ENCODE measurements at places on chromosomes 2 and 18.

DNA sequence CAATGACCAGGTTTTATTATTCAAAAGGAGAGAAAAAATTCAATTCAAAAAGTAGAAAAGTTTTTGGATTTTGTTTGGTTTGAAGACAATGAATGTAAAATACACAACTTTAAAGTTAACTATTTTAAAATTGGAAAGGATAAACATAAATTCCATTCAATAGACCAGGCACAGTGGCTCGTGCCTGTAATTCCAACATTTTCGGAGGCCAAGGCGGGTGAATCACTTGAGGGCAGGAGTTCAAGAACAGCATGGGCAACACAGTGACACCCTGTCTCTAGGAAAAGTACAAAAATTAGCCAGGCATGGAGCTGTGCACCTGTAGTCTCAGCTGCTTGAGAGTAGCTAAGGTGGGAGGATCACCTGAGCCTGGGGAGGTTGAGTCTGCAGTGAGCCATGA is 54.7 kb downstream of the SCN9A start:
- DNase-seq: no peak

GRCh38 chr2:229301237-229301636 is 30.1 kb upstream of the PID1 start:
- DNase-seq: no peak

- DNase-seq: no peak
Measured at GRCh38 chr2:187966924-187967323, 324.8 kb upstream of the GULP1 start.

- DNase-seq: no peak
Measured at GRCh38 chr2:172999641-173000386, 75.8 kb upstream of the MAP3K20 start.

- DNase-seq: no peak
Measured at GRCh38 chr2:119113489-119113770, 45.1 kb downstream of the C1QL2 start.

GRCh38 chr18:51185075-51185474 is 12.4 kb downstream of the MEX3C start:
- no peak for DNase-seq

- DNase-seq: no peak
Measured at GRCh38 chr2:54952425-54952824, 97.8 kb downstream of the RTN4 start.

- DNase-seq: no peak
Measured at GRCh38 chr2:190553254-190553653, 18.7 kb upstream of the NEMP2 start.

GRCh38 chr2:238906936-238907716 is 59.2 kb downstream of the TWIST2 start:
- no peak for DNase-seq

- no peak for DNase-seq
Measured at GRCh38 chr18:79941473-79942119, 9.9 kb downstream of the SLC66A2 start.

- no peak for DNase-seq
Measured at GRCh38 chr2:172821370-172822338, 86.0 kb downstream of the RAPGEF4 start.

GRCh38 chr18:32276256-32276655 is 86.4 kb downstream of the MEP1B start:
- no peak for DNase-seq

DNA sequence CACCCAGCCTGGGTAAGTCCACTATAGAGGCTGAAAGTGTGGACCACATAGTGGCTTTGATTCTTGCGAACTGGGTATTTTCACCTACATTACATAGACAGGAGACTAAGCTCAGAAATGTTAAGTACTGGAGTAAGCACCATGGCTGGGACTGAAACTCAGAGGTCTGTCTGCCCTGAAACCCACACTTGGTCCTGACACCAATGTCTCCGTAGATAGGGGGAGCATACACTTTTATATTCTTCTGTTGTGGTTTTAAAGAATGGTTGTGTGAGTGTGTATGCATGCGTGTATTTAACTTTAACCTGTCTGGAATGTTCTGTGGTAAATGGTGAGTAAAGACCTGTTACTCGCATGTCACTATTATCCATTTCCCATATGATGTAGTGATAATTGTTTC is 10.3 kb upstream of the NPPC start:
- no peak for DNase-seq

- DNase-seq: no peak
Measured at GRCh38 chr2:60140185-60140584, 413.3 kb downstream of the BCL11A start.

GRCh38 chr18:55588870-55589595 is 1.0 kb upstream of the TCF4 start:
- no peak for DNase-seq

- peak; percentile 93 for DNase-seq
Measured at GRCh38 chr2:33134086-33134771, 187.5 kb downstream of the LTBP1 start.

DNA sequence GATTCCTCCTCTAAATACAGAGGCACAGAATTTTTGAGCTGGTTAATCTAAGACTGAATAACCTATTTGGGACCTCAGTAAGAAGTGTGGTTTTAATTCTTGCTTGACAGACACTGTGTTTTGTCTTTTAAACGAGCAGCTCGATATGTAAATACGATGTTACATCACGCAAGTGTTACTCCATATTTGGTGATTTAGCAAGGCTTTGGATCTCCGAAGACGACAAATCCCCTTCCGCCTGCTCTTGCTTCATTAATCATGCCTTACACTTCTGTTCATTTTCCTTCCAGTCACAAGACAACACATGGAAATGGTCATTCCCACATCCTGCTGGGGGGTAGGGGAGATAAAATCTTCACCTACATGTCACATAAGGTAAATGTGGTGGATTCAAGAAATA is 9.4 kb downstream of the BCL11A start:
- DNase-seq: no peak

- peak; percentile 85 for DNase-seq
Measured at GRCh38 chr2:238644095-238645081, 203.5 kb upstream of the TWIST2 start.

- no peak for DNase-seq
Measured at GRCh38 chr2:158189526-158189925, 87.8 kb downstream of the UPP2 start.

DNA sequence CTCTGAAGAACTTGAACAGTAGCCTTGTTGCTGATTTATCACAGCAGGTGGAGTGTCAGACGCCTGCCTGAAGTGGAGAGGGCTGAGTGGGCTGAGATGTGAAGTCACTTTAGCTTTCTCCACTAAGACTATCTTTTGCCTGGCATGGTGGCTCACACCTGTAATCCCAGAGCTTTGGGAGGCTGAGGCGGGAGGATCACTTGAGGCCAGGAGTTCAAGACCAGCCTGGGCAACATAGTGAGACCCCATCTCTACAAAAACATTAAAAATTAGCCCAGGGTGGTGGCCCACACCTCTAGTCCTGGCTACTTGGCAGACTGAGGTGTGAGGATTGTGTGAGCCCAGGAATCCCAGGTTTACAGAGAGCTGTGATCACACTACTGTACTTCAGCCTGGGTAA is 60.6 kb upstream of the TTC39C start:
- DNase-seq: no peak

DNA sequence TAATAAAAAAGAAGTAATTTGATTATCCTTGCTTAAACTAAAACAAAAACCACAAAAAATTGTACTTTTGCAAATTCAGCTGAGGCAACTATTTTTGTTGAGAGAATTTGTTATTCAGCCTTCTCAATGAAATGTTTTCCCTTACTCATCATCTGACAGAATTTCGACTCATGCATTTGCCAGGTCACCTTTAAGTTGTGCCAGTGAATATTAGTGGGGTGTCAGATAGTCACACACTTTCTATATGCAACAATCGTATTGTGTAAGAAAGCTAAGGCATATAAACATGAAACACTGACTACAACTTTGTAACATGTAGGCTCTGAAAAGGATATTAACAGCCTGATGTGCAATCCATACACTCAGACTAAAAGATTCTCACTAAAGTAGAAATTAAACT is 1653.1 kb upstream of the SLC39A10 start:
- no peak for DNase-seq

DNA sequence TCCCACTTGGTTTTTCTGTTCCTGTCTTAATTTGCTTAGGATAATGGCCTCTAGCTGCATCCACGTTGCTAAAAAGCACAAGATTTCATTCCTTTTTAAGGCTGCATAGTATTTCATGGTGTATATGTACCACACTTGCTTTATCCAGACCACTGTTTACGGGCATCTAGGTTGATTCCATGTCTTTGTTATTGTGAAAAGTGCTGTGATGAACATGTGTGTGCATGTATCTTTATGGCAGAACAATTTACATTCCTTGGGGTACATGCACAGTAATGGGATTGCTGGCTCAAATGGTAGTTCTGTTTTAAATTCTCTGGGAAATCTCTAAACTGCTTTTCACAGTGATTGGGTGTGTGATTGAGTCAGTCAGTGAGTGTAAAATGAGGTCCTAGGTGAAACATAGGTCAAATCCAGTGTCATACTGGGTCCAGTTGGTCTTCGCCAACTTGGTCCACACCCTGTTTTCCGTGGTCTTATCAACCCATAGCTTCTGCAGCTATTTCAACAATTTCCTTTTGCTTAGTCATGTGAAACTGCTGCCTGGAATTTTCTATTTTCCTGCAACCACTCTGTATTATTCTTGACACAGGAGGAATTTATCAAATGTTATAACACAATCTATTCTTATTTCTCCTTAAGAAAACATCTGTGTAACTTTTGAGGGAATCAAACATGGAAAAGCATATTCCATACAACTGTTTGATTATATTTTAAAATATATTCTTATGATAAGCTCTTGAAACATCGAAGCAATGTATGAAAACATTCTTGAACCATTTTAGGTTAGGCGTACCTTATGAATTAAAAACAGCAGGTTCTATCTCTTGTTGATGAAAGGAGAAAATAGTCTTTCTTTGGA is 82.9 kb downstream of the ADCYAP1 start:
- peak; percentile 69 for DNase-seq

- DNase-seq: no peak
Measured at GRCh38 chr2:82395531-82395930, 2063.5 kb downstream of the SUCLG1 start.

DNA sequence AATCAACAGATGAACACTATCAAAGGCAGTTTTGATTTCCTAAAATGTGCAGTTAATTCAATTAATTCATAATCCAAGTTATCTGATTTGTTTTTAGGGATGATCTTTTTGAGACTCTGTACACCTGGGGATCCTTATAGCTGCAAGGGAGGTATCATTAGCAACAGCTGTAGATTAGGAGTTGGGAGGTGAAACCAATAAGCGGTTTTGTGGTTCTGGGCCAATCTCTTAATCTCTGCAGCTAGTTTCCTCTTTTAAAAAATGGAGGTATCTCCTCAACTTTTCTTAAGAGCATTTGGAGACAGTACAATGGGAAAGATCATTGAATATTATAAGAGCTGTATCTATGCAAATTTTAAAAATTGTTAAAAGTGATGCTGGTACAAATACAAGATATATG is 126.0 kb downstream of the MC4R start:
- no peak for DNase-seq

- DNase-seq: no peak
Measured at GRCh38 chr2:3539836-3540235, 18.3 kb downstream of the RNASEH1 start.

GRCh38 chr2:10256515-10257031 is 46.1 kb upstream of the HPCAL1 start:
- no peak for DNase-seq
